Stimulated activated CD8-positive, alpha-beta memory T cell treated with anti-CD3 and anti-CD28 coated beads, Interleukin-12 subunit alpha, Interleukin-12 subunit beta, amount 100 ng/mL, for 1 hour (primary cell): ENCODE measurements at places on chromosomes 12 and 14.

GRCh38 chr12:131692431-131692830 is 18.5 kb upstream of the SFSWAP start:
- DNase-seq = no peak

- peak; percentile 28 for DNase-seq
Observed at GRCh38 chr12:96195845-96196451, 1.8 kb downstream of the ELK3 start.

DNA sequence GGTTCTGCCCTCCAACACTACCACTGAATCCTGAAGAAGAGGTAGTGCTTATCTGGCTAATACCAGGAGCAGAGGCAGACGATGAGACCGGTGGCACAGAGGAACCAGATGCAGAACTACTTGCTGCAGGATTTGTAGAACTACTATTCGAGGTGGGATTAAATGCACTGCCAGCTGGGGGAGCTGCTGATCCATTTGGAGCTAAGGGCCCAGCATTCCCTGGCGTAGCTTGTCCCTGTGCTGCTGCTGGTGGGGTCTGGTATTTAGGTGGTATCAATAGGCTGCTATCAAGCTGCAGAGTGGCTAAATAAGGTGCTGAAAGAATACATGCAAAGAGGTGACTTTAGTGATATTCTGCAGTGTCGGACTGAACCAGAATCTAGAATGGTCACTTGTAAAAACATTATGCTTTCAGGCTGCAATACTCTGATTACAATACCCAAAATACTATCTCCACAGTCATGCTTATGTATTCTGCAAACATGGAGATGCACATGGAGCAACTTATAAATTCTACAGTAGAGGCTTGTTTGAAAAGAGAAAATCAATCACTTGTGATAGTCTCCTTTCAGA is 294.2 kb downstream of the MED13L start:
- DNase-seq = no peak

DNA sequence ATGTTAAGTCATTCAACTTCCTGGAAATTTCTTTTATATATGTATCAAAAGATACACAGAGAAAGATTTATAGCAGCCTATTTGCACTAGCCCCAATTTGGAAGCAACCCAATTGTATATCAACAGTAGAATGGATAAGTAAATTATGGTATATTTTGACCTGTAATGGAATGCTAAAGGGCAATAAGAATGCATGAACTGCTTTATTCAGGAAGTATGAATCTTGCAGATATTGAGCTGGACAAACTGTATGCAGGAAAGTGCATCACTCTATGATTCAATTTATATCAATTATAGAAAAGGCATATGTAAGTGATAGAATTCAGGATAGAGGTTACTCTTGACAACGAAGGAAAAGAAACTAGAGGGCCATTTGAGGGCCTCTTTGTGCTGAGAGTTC is 913.1 kb upstream of the FBXO33 start:
- no peak for DNase-seq

GRCh38 chr14:74258764-74259035 is 19.5 kb downstream of the VSX2 start:
- no peak for DNase-seq

DNA sequence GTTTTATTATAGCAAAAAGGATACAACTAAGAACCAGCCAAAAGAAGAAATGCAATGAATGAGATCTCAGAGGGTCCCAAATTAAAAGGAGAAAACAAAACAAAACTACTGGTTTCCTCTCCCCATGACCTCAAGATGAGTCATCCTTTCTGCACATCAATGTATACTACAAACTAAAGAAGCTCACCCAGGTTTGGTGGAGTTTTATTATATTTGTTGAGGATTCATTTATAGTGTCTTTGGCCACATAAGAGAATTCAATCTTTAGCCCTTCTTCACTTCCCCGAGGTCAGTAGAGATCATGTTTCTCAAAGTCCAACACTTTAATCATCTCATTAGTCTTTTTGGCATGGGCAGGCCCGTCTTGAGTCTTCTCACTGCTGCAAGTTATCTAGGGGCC is 210.6 kb downstream of the SLC6A15 start:
- no peak for DNase-seq

DNA sequence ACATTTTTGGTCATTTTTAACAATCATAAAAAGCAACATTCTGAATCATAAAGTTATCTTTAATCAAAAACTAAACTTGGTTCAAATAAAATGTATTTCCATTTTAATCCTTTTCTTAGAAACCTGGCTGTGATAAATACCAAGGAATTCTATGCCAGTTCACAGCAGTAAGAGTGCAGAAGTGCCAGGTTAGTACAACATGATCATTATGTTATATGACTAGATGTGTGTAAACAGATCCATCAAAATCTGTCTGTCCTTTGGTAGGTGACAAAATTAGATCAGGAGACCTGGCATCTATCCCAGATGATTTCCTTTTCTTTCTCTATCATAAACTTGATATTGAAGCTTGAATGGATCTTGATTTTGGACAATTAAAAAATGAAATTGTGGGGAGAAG is 200.6 kb upstream of the STXBP6 start:
- no peak for DNase-seq

GRCh38 chr12:11763760-11764520 is 114.5 kb downstream of the ETV6 start:
- no peak for DNase-seq

DNA sequence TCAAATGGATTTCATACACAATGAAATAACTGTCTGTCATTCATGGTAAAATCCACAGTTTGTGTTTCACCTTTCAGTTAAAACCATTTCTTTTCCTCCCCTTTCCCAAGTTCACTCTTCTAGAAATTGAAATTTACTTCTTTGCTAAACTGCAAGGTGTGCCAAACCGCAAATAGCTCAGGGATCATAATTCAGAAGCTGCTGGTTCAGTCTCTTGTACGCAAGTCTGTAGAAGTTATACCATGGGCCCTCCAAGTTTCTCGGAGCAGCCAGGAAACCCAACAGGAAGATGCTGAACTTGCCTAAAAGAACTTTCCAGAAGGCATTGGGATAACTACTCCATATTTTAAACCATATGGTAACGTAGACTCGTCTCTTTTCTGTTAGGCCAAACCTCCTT is 268.9 kb downstream of the FLRT2 start:
- DNase-seq = no peak

- no peak for DNase-seq
Observed at GRCh38 chr12:52698651-52699340, 4.5 kb downstream of the KRT77 start.

DNA sequence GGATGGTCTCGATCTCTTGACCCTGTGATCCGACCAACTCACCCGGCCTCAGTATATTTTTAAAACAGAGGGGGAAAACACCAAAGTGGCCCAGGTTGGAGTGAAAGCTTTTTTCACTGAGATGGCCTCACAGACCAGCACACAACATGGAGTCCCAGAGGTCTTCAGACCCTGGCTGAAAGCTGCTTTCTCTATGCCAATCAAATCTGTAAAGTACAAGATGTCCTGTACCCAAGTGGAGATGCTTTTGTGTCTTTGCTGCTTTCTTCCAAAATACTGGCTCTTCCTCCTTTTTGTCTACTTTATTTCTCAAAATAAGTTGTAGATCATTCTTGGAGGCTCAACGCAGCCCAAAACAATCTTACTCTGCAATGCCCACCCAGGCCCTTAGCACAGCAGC is 214.8 kb downstream of the MED13L start:
- DNase-seq = no peak

- DNase-seq = peak; percentile 47
Observed at GRCh38 chr12:642633-643474, 20.4 kb downstream of the NINJ2 start.

GRCh38 chr12:12736759-12737676 is 19.9 kb downstream of the CDKN1B start:
- DNase-seq = no peak

DNA sequence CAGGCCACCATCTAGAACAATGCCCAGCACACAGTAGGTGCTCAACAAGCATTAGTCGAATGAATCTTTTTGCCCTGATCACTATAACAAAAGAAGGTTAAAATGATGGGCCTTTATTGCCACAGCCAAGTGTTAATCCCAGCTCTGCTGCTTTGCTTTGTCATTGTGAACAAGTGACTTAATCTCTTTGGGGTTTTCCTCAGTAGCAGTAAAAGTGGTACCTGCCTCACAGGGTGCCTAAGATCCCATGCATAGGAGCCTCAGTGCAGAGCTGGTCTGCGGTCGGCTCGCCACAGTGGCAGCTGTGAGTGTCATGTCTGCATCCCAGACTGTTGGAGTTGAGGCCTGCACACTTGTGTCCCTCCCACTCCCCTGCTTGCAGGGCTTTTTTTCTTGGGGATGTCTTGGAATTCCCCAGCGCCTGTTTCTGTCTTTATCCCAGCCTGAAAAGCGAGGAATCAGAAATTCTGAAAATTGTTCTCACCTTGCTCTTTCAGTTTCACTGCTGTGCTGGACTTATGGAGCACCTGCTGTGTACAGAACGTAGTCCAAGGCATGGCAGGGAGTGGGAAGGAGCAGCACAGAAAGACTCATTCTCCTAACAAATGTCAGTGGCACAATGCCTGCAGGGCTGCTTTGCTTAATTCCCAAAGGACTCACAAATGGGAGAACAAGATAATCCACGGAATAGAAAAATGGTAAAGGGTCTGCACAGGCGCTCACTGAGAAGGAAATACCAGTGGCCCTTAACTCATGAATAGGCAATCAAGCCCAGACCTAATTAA is 90.8 kb downstream of the EML1 start:
- no peak for DNase-seq

DNA sequence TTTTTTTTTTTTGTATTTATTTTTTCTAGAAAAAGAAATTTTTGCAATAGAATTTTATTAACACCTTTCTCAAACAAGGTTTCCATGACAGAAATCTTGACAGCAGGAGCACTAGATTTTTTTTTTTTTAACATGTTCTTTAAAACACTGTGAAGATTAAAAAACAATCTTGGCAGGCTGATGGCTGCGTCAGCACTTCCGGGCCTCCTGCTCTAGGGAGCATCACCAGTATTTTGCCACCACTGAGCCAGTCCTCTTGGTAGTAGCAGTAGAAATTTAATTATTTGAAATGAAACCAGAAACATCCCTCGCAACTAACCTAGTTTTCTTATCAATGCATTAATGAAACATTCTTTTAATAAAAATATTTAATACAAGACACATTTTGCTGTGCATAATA is 99.6 kb downstream of the APAF1 start:
- DNase-seq = no peak

GRCh38 chr12:103839103-103839502 is 1.9 kb downstream of the NT5DC3 start:
- no peak for DNase-seq

DNA sequence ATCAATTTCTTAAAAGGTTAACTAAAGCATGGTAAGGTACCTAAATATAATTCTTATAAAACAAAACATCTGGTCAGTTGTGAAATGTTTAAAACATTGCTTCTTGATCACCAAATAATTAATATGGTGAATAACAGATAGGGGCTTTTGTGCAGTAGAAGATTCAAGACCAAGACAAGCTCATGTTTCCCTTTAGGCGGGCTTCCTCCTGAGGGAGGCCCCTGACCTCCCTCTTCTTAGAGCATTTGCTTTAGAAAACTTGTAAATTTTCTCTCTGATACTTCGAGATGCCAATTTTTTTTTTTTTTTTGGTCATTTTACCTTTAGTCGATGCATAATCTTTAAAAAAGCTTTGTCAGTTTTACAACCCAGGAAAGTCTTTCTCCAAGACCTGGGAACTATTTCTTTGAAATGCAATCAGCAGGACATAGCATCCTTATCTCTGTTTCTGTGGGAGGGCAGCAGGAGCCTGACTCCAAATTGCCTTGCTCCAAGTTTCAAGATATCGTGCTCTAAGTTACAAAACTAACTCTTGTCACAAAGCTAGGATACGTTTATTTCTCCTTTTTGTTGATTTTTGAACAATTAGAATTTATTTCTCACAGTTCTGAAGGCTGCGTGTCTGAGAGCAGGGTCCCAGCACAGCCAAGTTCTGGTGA is 66.6 kb upstream of the BICD1 start:
- no peak for DNase-seq
